ENCODE measurements at places on chromosomes 3 and 15. TPM values are rescaled to one million over a fixed set of nuclear protein-coding genes. Genes with fewer than 3 reads are reported as not detected.

- no peak for DNase-seq
Measured at GRCh38 chr3:110495201-110495927, 576.3 kb upstream of the NECTIN3 start.

SEMA3F gene
- total RNA-seq = 1.1 TPM

DNA sequence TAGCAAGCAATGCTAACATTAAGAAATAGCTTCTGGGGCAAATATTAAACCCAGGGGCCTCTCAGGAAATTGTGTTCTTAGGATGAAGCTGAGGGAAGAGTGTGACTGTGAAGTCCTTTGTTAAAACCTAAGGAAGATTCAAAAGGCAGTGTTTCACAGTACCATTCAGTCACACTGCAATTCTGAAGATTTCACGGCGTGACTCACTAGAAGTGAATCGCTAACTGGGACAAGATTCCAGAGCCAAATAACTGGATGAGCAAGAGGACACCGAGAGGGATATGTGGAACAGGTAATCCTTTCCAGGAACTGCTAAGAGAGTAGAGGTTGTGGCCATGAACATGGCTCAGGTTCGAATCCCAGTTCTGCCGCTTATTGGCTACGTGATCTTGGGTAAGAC is 61.8 kb upstream of the SMAD3 start:
- DNase-seq = no peak

IMPG2 gene
- total RNA-seq = 0.66 TPM

GRCh38 chr3:8888301-8888915 is 74.9 kb downstream of the RAD18 start:
- DNase-seq = no peak

- no peak for DNase-seq
Measured at GRCh38 chr3:147200545-147200944, 205.8 kb downstream of the ZIC4 start.

DNA sequence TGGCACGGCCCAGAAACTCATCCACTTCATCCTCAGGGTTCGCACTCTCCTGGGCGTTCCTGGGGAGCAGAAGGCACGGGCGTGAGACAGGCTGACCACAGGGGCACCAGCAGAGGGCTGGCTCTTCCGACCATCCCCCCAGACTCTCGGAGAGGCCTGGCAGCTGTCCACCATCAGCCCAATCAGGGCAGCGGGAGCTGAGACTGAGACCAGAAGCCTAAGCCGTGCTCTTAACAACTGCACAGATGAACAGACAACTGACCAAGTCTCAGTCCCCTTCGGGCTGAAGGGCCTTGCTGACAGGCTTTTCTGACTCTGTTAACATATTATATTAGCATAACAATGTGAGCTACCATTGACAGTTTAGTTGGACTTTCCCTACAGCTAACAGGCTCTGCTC is 118.0 kb downstream of the SEC22A start:
- no peak for DNase-seq

DNA sequence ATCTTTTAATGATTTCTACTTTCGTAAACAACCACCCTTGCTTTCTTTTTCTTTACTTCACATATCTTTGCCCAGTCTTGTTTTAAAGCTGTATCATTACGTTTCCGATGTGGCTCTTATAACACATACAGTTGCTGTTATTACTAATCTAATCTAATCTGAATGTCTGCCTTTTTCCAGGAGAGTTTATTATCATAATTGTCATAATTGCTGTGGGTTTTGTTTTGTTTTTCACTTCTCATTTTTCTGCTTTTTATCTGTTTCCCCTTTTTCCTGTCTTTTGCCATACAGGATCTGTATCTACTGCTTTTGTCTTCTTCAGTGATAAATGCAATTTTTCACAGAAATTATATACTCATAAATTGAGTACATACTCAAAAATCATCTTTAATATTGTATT is 24.9 kb downstream of the HACL1 start:
- DNase-seq = no peak

FANCD2OS gene
- total RNA-seq = not detected

- DNase-seq = no peak
Measured at GRCh38 chr15:64623347-64623996, 151.9 kb downstream of the RBPMS2 start.

CHL1 gene
- not detected for total RNA-seq

GRAMD1C gene
- not detected for total RNA-seq

GRCh38 chr15:66389098-66389858 is 2.6 kb downstream of the MAP2K1 start:
- DNase-seq = no peak

RBPMS2 gene
- total RNA-seq = 1.2 TPM

DNA sequence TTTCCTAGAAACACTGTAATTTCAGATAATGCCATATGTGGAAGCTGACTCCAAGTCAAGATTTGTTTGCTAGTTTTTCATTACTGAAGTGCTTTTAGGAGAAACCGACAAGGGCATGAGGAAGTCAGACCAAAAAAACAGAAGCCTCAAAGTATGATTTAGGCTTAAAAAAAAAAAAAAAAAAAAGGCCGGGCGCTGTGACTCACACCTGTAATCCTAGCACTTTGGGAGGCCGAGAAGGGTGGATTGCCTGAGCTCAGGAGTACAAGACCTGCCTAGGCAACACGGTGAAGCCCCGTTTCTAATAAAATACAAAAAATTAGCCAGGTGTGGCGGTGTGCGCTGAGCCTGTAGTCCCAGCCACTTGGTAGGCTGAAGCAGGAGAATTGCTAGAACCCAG is 11.6 kb downstream of the RPL15 start:
- DNase-seq = no peak

DNA sequence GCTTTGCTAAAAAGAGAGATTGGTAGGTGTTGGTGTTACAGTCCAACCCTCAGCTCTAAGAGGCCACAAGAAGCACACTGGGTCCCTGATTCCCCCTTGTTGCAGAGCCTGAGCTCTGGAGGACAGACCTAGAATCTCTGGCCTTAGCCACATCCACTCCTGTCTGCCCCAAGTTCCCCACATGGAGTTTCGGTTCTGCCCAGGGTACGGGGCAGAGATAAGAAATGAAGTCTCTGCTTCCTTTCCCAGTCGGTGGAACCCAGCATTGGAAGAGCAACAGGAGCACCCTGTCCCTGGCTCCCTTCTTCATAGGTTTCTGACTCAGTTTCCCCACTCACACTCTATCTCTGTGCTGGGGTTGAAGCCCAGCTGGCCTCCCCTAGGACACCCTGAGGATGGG is 13.2 kb downstream of the PRR23E start:
- DNase-seq = no peak

- DNase-seq = no peak
Measured at GRCh38 chr3:134327594-134327975, 46.7 kb downstream of the AMOTL2 start.

GRCh38 chr3:12370758-12371157 is 81.9 kb downstream of the PPARG start:
- no peak for DNase-seq

GRCh38 chr3:46987743-46988401 is 8.4 kb downstream of the NBEAL2 start:
- peak; percentile 86 for DNase-seq

DNA sequence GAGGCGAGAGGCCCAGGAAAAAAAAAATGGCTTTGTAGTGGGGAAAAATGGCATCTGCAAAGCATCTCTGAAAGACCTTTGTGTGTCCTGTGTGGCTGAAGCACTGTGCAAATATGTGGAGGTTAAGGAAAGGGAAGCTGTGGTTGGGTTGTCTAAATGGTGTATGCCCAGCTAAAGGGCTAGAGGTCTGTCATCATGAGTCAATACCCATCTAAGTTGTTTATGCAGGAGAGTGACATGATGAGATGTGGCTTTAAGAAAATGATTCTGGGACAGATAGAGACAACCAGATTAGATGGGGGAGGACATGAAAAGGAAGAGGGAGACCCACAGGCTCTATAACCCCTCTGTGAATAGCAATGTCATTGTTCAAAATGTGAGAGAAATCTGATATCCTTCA is 280.7 kb downstream of the MFSD1 start:
- no peak for DNase-seq

- no peak for DNase-seq
Measured at GRCh38 chr15:90483012-90483307, 46.8 kb upstream of the CRTC3 start.

- DNase-seq = no peak
Measured at GRCh38 chr3:178405531-178405930, 130.7 kb upstream of the KCNMB2 start.

PRKAR2A gene
- total RNA-seq = 40.3 TPM

GRCh38 chr3:149448331-149448831 is 26.1 kb upstream of the TM4SF4 start:
- DNase-seq = no peak

DAZL gene
- total RNA-seq = not detected

DNA sequence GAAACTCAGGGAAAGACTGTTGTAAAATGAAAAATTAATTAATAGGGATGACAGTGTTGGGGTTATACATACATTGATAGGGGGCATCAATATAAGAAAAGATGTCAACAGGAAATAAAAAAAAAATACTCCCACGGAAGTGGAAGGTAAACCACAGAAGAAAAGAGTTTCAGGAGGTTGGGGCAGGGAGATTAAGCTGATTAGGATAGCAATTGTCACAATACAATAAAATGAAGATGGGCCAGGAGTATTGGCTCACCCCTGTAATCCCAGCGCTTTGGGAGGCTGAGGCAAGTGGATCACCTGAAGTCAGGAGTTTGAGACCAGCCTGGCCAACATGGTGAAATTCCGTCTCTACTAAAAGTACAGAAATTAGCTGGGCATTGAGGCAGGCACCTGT is 536.1 kb downstream of the AGBL1 start:
- DNase-seq = peak; percentile 11

Measured in naive thymus-derived CD4-positive, alpha-beta T cell (primary cell).